Astrocyte (in vitro differentiated cells and primary cell): ENCODE measurements at places on chromosomes 11 and 22. TPM values are rescaled to one million over a fixed set of nuclear protein-coding genes. Genes with fewer than 3 reads are reported as not detected.

DNA sequence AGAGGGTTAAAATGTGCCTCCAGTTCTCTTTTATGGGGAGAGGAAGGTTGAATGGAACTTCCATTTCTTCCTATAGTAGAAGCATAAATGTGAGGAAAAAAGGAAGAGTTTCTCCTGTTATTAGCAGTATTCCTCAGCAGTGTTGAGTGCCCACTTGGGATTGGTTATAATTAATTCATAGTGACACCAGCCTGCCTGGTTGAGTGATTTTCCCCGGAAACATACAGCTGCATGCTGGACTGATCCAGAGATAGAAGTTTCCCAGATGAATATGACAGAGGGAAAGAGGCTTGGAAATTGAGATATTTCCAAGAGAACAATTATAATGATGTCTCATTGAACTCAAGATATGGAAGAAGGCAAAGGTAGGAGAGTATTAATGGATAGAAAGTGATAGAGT is 28.3 kb downstream of the RAB39A start:
- H3K4me3 ChIP-seq = no peak overlapping the region
- DNase-seq = no peak
- no peaks in the 10 kb centered on the region for H3K36me3 ChIP-seq

DNA sequence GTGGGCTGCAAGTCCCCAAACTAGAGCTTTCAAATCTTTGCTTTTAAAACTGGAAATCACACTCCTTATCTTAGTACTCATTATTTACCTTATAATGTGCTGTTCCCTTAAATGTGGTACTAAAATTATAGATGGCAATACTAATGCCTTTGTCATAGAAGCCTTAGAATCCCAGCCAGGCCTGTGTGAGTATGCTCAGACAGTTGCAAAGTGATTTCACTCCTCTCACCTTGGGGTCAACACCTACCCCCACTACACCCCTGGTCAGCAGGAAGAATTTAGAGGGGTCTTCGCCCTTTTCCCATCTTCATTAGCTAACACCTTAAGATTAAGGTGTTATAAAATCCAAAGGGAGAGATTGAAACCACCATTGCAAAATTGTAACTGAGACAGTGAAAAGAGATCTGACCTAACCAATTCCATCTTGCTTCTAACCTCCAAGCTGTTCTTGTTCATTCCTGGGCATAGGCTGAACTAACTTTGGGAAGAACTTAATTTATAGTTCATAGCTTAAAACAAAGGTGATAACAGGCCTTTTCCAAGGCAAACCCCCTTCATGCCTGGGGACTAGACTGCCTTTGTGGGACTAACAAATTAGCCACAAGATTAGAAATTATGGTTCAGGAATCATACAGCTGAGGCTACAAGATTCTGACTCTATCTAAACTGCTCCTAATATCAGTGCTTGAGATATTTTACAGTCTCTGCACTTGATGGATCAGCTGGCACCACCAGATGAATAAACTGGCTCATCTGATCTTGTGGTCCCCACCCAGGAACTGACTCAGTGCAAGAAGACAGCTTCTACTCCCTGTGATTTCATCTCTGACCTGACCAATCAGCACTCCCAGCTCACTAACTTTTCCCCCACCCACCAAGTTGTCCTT is 10.4 kb upstream of the MRPL17 start:
- H3K27me3 ChIP-seq = no peaks in the 10 kb centered on the region
- no peaks in the 10 kb centered on the region for H3K36me3 ChIP-seq
- DNase-seq = peak; percentile 88
- peaks cover 23% of the 10 kb centered on the region for H3K4me1 ChIP-seq
- H3K4me3 ChIP-seq = no peak overlapping the region

- no peaks in the 10 kb centered on the region for H3K27me3 ChIP-seq
- DNase-seq = no peak
- H3K4me1 ChIP-seq = no peaks in the 10 kb centered on the region
These were observed 19.8 kb downstream of the SAMM50 start for GRCh38 chr22:43975041-43975440.

GRCh38 chr11:19557720-19558140 is 154.9 kb upstream of the NAV2 start:
- peak; percentile 23 for DNase-seq
- H3K4me3 ChIP-seq = no peak overlapping the region
- H3K4me1 ChIP-seq = no peaks in the 10 kb centered on the region
- H3K27ac ChIP-seq = no peak overlapping the region

- H3K36me3 ChIP-seq = no peaks in the 10 kb centered on the region
- H3K4me3 ChIP-seq = no peak overlapping the region
- no peak for DNase-seq
- H3K27me3 ChIP-seq = peaks cover 37% of the 10 kb centered on the region
These were observed 4.0 kb downstream of the YPEL4 start for GRCh38 chr11:57645689-57646085.

Gene MPZL2
- total RNA-seq = 0.50 and 0.95 TPM in 2 replicates
